ENCODE measurements at places on chromosomes 5 and 9. TPM values are rescaled to one million over a fixed set of nuclear protein-coding genes. Genes with fewer than 3 reads are reported as not detected.

DNA sequence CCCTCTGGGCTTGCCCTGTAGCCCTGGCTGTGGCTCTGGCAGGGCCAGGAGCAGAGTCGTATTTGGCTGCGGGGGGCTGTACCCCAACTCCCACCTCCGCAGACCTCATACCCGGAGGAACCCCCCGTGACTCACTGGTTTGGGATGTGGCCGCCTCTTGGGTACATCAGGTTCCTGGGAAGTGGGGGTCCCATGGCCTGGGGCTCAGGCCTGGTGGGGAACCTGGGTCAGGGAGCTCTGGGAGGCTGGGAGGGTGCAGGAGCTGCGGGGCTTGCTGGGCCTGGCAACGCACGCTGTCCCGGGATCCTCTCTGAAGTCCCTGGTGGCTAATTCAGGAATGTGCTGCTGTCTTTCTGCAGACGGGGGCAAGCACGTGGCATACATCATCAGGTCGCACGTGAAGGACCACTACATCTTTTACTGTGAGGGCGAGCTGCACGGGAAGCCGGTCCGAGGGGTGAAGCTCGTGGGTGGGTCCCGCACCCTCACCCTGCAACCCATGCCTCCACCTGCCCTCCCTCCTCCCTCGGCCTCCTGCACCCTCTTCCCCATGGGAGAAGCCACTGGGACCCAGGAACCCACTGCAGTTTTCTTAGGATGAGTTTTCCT, 2.4 kb downstream of the LCN1 start:
- no peak for DNase-seq

GRCh38 chr9:5140151-5140550, 45.3 kb downstream of the INSL6 start:
- DNase-seq, result no peak

- DNase-seq, result no peak
These were observed 61.1 kb downstream of the MTRR start for GRCh38 chr5:7930011-7930410.

DNA sequence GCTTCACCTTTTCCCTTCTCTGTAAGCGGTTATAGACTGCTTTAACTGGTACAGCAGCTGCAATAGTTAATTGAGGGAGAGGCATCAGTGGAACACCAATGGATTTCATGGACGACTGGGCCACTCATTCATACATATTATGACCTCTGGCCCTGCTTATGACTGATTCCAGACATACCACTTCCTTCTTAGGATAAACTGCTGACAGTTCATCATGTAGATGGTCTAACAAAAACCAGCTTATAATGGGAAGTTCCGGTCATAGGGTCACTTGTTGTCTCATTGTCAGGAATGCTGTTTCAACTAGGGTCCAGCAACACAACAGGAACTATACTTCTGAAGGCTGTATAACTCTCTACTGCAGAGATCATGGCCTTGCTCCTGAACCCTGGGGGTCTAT, 265.2 kb upstream of the RASA1 start:
- DNase-seq, result no peak

The SLC1A3 gene
- 105 TPM for total RNA-seq

DNA sequence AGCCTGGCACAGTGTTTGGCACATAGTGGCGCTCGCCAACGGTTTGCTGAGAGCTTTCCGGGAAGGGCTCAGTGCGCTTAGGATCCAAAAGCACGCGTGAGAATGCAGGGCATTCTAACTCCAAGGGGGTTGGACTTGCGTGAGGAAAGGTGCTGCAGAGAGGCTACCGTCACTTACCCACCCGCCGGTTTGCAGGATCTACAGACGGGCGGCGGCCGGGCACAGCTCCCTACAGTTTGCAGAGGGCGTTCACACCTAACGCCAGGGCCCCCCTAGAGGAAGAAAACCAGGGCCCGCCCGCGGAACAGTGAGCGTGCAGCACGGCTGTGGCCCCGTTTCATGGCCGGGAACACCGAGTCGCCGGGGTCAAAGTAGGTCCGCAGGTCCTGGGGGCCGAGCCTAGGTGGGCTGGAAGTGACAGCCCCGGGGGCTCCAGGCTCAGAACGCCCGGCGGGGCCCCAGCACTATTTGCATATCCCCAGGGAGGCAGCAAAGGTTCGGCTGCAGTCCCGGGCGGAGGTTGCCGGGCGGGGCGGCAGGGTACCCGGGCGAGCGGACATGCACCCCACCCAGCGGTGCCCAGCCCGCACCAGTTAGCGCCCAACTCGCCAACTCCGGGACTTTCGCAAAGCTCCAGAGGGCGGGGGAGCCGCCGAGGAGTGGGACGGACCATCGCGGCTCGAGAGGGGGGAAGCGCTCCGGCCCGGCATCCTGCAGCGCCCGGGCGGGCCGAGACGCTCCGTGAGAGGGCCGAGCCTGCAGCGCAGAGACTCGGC, 526 bp upstream of the GALNT10 start:
- DNase-seq, result peak; percentile 92

GRCh38 chr9:87857948-87858335, 24.7 kb upstream of the SPATA31E1 start:
- no peak for DNase-seq
